ENCODE measurements at places on chromosomes 4 and X.

DNA sequence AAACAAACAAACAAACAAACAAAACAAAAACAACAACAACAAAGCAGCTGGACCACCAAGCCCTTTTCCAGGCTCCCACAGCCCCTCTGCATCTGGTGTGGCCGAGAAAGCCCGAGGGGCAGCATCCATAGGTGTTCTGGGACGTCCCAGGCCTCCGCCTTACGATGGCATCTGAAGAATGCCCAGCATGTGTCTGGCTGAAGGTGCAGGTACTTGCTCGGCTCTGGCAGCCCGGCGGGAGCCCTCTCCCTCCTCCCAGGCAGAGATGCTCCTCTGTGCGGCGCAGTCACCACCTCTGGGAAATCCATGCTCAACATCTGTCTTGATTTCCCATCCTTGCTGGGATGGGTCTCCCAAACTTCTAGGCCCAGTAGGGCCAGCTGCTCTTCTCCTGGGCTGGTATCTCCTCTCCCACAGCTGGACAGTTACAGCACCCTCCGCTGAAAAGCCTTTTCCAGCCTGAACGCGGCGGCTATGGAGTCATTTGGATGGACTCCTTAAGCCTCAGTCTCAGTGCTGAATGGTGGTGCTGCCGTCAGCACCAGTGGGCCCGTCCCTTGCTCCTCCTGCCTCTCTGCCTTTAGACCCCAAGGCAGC, 4.3 kb downstream of the PSAPL1 start:
- no peak for DNase-seq

DNA sequence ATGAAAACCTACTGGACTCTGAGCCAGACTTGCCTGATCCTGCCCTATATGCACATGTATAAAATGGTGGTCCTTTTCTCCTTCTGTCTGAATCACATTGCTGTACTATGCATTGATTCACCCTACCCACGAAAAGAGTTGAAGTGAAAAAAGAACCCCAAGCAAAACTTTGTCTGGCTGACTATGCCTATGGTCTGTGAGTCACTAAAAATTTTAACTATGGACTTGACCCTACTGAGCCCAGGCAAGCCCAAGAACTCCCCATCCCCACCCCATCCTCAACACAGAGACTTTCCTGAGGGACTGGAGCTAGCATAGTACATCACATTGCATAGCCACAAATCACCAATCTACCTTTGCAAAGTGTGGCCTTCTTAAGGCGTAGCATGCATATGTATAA, 116.6 kb upstream of the TENM3 start:
- no peak for DNase-seq

DNA sequence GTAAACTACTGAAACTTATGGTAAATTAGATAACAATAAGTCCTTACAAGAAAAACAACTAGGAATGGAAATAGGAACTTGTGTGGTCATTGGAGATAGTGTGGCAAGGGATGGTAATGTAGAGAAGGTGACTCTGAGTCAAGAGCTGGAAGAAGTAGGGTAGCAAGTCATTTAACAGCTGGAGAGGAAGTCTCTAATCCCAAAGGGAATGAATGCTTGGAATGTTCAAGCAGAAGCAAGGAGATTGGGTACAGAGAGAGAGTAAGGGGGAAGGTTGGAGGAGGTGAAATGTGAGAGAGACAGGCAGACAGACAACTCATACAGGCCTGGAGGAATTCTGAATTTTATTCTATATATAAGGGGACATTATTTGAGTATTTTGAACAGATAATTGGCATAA, 260.6 kb upstream of the MAD2L1 start:
- no peak for DNase-seq

- DNase-seq = no peak
Observed at GRCh38 chrX:47351706-47352105, 18.7 kb upstream of the ZNF157 start.

DNA sequence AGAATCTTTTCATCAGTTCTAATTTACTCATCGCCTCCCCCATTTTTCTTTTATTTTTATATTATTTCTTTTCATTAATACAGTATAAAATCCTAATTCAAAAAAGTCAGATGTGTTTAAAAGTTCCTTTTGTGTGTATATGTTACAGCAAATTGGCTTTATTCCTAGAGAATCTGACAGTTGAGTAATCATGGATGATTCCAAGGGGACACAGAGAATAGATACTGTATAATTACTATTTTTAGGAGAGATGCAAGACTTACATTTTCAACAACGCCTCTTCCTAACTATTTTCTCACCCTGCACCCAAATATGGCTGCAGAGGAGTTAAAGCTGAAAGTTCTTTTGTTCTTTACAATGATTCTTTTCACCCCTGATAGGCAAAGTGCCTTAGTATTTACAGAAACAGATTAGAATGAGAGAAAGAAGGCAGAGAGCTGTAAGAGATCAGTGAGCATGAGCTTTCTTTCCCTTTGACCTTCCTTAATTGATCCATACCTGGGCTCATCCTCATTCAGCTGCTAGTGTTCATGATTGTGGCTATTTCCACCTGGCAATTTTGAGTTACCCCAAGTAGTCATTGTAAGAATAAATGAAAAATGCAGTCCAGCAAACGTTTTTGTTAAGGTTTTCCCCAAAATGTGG, 210.8 kb downstream of the SLC4A4 start:
- no peak for DNase-seq

DNA sequence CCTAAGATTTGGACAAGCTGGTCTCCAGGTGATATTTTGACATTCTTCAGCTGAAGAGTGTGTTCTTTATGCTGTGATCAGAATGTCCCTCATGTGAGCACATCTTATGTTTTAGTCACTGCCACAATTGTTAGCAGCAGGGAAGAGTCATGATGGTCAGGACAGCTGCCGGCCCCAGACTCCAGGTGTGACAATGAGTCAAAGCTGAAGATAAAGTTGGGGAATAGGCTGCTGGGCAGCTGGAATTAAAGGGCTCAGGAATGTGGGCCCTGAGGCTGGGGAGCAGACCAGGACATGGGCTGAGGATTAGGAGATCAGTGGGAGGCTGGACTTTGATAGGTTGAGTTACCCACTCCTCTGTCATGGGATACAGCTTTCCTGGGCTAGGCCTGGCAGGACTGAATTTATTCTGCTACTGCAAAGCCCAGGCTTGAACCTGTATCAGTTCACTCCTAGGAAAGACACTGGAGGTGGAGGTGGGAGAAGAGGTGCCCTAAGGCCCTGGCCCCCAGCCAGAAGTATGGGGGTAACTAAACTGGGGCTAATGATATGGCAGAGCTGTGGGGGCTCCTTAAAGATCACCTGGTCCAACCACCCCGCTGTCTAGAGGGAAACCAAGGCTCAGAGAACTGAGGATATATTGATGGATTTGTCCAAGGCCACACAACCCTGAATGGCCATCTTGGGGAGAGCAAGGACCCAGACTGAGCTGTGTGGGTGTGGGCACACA, 119.5 kb downstream of the PJA1 start:
- peak; percentile 40 for DNase-seq

DNA sequence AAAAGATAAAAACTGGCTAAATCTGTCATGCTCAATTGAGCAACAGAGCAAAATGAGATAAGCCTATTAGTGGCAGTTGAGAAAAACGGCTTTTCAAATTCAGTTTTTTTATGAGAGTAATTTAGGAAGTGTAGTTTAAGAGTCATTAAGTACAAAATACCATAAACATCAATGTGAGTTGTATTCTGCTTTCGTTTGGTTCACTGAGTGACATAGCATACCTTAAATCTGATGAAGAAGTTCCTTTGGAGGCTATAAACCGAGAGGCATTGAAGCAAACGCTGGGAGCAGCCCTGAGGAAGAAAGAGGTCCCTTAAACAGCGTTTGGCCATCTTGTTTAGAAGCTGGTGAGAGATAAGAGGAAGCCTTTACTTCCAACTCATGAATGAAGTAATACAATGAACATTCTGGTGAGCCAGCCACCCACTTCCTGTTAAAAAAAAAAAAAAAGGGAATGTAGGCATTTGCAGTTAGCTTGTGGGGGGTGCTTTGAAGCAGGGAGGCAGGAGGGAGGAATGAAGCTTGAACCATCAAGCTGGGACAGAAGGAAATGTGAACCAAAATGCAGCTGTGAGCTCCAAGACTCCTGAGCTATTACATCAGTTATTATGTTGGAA, 132.3 kb downstream of the ZNF330 start:
- DNase-seq = no peak

DNA sequence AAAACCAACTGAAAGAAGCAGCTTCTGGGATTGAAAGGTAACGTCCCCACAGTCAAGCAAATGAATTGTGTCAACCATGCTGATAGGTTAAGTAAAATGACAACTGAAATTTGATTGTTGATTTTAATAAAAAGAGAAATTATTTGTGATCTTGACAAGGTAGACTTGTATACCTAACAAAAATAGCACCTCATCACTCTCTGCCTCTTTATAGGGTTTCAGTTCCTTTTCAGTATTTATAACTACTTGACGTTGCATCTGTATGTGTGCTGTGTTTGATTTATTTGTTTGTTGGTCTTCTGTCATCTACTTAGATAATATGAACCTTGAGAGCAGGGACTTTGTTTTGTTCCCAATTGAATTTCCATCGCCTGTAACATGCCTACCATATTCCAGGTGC, 7.9 kb upstream of the PPP3CA start:
- no peak for DNase-seq

DNA sequence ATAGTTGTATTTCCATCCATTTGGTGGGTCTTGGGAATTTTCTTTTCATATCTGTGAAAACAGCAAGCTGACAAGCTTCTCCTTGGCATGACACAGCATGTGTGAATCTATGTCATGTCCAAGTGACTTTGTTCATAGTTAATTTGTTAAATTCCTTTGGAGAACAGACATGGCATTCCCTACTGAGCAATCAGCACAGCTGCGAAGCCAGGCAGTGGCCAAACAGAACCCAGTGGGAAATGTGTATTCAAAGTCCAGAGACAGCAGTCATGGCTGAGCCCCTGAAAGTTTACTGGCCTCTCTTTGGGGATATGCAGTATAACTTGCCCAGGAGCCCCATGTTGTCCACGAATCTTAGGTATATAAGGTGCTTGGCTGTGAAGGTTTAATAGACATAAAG, 474.7 kb downstream of the NKX6-1 start:
- no peak for DNase-seq

DNA sequence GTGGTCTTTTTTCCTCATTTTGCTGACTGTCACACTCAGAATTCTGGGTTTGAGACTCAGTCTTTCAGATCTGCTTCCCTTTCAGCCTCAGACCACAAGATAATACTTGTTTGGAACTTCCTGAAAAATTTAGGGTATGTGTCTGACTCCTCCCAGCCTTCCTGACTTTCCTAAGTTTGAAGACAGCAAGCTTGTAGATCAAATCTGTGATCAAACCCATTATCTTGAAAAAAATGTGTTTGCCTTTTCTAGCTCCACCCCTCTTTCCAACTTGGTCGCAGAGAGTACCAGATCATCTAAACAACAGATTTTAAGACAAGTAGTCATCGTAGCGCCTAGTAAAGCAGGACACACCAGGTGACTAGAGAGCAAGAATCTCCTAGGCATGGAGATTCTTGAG, 9.9 kb downstream of the BCAP31 start:
- DNase-seq = no peak

- no peak for DNase-seq
Observed at GRCh38 chr4:17124767-17125166, 226.3 kb upstream of the LDB2 start.

- no peak for DNase-seq
Observed at GRCh38 chr4:151426513-151426912, 17.5 kb downstream of the FHIP1A start.

- DNase-seq = no peak
Observed at GRCh38 chr4:91914176-91914804, 389.5 kb upstream of the GRID2 start.

DNA sequence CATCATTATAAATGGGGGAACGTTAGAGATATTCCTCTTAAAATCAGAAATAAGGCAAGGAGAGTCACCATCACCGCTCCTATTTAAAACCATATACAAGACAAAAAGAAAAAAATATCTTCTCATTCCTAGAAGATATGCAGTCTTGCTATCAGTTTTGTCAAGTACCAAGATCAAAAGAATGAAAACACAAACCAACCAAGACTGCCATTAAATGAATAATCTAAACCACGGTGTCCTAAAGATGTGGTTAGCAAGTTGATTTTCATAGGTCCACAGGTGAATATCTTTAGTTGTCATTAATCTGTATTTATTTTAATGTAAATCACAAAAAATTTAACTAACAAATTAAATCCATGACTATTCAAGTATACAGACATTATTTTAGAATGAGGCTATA, 39.3 kb downstream of the SCFD2 start:
- no peak for DNase-seq

- no peak for DNase-seq
Observed at GRCh38 chrX:96424007-96424406, 260.6 kb upstream of the DIAPH2 start.

DNA sequence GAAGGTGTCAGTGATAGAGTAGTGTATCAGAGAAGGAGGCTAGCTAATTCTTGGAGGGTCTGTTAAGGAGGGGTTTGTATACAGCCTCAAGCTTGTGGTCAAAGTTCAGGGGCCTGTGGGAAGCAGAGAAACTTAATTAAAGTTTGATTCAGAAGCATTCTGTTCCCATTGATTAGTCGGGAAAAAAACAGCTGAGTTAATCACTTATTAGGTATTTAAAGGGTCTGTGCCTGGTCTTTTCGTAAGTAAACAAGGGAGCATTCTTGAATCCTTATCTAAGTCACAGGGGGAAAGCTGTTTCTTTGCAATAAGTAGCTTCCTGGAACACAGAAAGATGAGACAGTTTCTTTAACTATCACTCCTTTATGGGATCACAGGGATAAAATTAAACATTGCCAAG, 492.1 kb downstream of the PCDH10 start:
- no peak for DNase-seq

- DNase-seq = no peak
Observed at GRCh38 chrX:14922437-14922836, 49.2 kb downstream of the MOSPD2 start.

- DNase-seq = peak; percentile 64
Observed at GRCh38 chrX:41381685-41382084, 47.7 kb downstream of the DDX3X start.

DNA sequence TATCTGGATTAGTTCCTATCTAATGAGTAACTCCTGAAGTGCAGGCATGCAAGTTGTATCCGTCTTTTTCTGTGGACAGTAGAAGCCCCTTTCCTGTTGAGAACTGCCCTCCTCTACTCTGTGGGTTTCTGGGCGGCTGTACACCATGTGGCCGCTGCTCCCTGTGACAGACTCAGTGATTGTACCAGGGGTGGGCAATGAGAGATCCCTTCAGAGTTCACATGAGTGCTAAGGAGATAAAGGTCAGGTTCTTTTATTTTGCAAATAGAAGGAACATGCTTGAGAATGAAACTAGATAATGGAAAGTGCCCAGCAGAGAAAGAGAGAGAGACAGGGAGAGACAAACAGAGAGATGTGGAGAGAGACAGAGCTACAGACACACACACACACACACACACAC, 76.4 kb upstream of the TAPT1 start:
- no peak for DNase-seq

All from right atrium auricular region (tissue), 2 donors.